ENCODE measurements at places on chromosomes 4 and X.

DNA sequence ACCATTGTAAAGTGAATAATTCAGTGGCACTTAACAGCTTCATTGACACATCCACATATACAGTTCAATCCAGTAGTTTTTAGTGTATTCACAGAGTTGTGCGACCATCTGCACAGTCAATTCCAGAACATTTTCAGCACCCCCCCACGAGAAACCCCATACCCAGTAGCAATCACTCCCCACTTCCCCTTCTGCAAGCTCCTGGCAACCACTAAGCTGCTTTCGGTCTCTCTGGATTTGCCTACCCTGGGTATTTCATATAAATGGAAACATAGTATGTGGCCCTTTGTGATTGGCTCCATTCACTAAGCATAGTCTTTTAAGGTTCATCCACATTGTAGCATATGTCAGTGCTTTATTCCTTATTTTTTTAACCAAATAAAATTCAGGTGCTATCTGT lies 10.0 kb downstream of the MSL3 start:
- no peak for DNase-seq

DNA sequence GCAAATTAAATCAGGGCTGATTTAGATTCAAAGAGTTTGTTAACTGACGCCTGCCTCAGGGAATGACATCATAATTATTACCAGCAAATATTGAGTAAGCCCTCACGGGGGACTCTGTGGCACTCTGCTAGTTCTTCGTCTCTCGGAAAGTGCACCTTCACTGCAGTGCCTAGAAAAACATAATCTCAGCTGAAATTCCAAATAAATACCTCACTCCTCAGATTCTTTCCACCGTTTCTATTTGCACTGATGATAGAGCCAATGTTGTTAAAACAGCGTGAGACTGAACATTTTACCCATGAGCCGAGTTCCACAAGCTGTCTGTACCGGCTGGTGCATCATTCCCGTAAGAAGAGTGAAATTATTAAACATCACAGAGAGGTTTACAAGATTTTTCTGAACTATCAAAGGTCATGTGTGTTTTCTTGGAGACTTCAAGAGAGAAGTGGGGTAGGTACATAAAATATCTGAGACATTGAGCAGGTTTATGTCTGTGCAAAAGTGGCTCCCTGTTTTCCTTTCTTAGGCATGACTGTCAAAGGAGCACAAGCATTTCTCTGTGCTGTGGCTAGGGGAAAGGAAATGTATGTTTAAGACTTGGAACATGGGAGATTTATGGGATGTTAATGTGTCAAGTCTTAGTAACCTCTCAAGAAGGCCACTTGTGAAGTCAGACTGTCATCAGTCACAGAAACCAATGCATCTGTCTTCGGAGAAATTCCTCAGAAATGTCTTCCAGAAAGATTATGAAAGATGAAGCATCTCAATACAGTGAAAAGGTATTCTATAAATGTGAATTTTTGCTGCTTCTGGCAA lies 119.6 kb downstream of the CBLL2 start:
- no peak for DNase-seq

DNA sequence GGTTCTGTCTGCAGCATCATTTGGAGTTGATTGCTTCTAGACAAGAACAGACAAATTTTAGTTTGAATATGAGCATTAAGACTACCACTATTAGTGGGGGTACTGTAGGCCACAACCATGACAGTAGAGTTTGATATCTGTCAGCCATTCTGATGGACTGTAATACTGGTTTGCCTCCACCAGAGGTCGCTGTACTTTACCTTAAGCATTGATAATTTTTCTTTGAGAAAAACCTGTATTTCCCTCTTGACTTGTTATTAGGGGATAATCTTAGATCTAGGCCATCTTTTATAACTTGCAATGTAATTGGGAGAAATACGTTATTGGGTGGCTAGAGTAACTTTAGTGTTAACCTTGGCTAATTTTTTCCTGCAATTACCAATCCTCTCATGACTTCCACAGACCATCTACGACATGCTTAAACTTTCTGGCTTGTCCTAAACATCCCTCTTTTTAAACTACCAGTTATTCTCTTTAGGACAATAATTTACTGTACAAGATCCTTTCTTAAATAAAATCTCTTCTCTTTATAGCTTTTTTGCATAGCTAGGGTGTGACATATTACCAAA lies 562.4 kb downstream of the MAGEB5 start:
- DNase-seq: no peak

GRCh38 chrX:29541038-29541437 lies 674.3 kb upstream of the MAGEB2 start:
- no peak for DNase-seq

GRCh38 chrX:72110876-72111708 lies 20.6 kb downstream of the RTL5 start:
- no peak for DNase-seq

- DNase-seq: no peak
Measured at GRCh38 chrX:124405868-124406267, 59.5 kb downstream of the SH2D1A start.

GRCh38 chr4:2367626-2368025 lies 50.8 kb downstream of the ZFYVE28 start:
- no peak for DNase-seq

DNA sequence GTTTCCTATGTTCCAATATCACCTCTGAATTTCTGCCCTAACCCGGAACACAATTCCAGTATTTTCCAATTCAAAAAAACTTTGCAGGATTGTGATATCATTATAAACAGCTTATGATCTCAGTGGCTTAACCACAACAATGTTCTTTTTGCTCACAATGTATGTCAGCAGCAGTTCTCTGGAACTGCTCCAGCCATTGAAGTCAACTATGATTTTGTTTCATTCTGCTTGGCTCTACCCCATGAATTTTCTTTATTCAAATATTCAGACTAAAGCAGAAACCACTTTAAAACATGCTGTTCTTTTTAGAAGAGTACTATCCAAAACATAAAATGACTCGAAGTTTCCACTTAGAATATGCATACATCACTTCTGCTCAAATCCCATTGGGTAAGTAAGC lies 1611.1 kb downstream of the ARAP2 start:
- peak; percentile 34 for DNase-seq

DNA sequence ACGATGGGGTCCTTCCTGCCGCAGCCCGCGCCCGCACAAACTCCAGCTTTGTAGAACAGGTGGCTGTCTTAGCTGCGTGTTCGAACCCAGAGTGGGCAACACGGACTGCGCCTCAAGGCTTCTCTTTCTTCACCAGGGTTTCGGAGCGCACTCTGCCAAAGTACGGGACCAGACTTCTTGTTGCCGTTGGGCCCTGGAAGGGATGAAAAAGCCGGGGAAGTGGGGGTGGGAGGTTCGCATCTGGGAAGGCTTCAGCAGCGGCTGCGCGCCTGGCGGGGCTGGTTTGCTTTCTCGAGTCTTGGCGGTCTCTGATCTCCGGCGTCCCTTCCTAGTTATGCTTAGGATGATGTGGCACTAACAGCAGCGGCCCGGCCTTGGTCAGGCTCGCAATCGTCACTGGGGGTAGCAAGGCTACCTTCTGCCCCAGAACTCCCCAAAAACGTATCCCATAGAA lies 673 bp downstream of the PARM1 start:
- DNase-seq: no peak

GRCh38 chr4:125780164-125780563 lies 465.4 kb downstream of the FAT4 start:
- DNase-seq: no peak

GRCh38 chr4:24226023-24226422 lies 336.2 kb upstream of the PPARGC1A start:
- DNase-seq: no peak

- DNase-seq: no peak
Measured at GRCh38 chr4:8245884-8246833, 23.4 kb upstream of the HTRA3 start.

DNA sequence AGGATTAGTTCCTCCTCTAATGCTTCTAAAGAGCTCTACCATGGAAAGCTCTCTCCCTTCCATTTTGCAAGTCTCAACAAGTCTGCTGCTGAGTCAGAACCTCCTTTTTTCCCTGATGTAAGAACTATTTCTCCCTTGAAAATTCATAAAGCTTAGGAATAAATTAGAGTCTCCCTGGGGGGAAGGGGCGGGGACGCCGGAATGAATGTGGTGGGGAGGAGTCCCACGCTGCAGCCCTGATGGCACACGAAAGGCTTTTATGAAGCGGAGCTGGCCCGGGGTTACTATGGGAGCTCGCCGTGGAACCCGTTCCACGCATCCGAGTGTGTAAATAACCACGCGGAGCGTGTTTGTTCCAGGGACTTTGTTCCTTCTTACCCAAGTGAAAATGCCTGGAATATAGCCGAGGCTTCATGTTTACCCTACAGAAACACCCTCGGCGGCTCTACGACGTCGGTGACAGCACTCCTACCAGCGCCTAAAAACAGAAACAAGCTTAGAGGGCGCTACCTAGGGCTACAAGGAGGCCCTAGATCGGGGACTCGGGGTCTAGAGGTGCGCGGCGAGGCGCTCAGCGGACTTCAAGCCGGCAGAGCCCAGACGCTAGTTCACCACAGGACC lies 923 bp upstream of the CPEB2 start:
- DNase-seq: peak; percentile 71

DNA sequence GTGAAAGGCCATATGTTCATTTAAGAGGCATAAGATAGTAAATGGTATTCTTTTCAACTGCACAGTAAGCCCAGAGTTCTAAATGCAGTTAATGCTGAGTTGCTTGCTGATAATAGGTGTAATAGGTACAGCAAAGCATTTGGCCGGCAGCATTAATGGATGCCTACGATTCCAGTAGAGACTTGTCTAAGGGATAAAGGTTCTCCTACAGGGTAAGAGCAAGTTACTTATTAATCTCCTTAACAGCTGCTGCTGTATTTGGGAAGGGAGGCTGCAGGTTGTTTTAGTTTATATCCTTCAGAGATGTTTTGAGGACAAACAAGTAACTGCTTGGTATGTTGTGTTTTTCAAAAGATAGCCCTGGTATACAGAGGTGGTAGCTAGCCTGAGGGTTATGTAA lies 16.8 kb downstream of the TSPAN7 start:
- DNase-seq: no peak

DNA sequence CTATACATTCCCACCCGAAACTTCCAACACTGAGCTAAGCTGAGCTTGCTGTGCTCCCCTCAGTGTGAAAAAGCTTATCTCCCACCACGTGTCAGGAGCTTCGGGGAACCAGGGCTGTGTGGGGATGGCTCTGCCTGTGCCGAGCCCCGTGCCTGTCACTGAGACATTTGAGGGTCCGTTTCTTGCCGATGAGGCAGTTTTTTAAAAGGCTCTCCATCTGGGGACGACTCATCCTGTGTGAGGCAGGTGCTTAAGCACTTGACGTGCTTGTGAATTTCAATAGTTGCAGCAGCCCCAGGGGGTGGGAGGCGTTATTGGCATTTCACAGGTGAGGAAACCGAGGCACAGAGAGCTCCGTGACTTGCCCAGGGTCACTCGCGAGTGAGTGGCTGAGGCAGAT lies 151.8 kb downstream of the STOX2 start:
- no peak for DNase-seq

- DNase-seq: no peak
Measured at GRCh38 chrX:85998954-85999353, 48.4 kb downstream of the CHM start.

GRCh38 chrX:38868941-38869401 lies 67.7 kb downstream of the MID1IP1 start:
- DNase-seq: no peak

- no peak for DNase-seq
Measured at GRCh38 chr4:182807767-182808548, 109.2 kb downstream of the DCTD start.

- DNase-seq: no peak
Measured at GRCh38 chr4:152074088-152074437, 313.3 kb upstream of the GATB start.

- no peak for DNase-seq
Measured at GRCh38 chr4:137660211-137660610, 127.9 kb upstream of the PCDH18 start.

- no peak for DNase-seq
Measured at GRCh38 chr4:173189117-173189693, 20.6 kb downstream of the GALNT7 start.

- no peak for DNase-seq
Measured at GRCh38 chrX:50963842-50964241, 53.3 kb downstream of the BMP15 start.

GRCh38 chr4:24704149-24704548 lies 91.2 kb upstream of the SOD3 start:
- no peak for DNase-seq

- no peak for DNase-seq
Measured at GRCh38 chr4:177214935-177215334, 94.7 kb upstream of the NEIL3 start.

DNA sequence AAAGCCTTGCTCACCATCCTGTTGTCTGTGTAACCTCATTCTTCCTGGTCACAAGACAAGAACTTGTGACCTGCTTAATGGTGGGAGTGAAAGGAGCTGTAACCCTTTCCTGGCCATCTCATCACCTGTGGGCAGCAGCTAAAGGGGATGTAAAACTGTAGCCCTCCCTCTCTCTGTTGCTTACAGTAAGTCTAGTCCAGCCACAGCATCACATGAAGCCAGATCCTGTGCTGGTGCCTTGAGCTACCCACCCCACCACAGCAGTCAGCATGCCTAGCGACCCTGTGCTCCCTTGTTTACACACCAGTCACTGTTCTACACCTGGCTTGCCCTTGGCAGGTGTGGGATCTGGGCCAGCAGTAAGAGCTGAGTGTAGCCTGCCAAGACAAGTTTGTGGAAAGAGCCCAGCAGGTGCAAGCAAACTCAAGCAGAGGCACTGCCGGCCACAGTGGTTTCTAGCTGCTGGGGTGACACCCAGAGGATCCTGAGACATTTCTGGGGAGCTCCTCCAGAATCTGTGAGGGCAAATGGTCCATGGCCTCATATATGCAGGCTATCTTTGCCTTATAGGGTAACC lies 41.0 kb downstream of the UGT2B28 start:
- no peak for DNase-seq

DNA sequence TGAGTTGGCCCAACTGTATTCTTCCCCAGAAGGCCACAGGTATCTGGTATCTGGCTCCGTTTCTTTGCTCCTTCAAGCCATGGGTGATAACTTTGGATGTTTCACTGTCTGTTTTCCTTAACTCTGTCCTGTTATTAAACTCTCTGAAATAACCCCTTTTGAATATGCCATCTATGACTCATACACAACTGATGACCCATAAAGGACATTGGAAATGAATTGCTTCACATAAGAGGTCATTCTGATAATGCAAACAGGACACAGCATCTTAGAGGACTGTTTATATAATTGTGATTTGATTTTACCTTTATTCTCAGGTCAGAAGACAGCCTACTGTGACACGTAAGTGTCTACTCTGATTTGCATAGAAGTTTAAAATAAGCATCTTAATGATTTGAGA lies 227.7 kb downstream of the VEGFC start:
- no peak for DNase-seq
